ENCODE measurements at places on chromosomes 4 and X.

- DNase-seq: peak; percentile 14
These were observed 1.6 kb downstream of the RAB33A start for GRCh38 chrX:130173190-130173895.

- DNase-seq: no peak
These were observed 55.8 kb downstream of the LRP2BP start for GRCh38 chr4:185339941-185340340.

DNA sequence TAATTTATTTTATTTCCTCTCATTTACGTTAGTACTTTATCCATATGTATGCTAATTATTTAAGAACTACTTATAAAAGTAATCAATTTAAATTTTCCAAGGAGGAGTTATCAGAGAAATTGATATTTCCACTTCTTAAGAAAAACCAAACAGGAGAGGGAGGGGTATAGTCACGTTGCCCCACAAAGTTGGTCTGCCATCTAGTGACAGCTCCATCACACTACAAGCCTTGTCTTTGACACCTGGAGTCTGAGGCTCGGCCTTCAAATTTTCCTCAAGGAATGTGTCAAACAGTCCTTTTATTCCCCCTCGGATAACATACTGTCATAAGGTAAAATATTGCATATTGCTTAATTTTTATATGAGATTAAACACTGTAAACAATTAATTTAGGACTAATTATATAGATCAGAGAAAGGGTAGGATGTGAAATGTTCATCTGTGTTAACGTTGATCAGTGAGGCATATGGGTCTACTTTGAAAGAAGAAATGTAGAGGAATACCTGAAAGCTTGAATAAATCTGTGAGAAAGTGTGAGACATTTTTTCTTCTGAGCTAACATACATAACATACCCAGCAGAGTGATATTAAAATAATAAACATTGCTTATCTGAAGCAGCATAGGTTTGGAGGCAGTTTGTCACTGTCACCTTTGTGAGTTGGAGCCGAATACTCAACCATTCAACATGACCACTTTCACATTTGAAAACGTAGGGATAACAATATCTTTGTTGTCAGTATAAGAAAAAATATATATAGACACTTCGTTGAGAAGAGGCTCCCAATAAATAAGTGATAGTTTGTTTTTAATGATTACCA is 114.4 kb downstream of the GLRA3 start:
- DNase-seq: peak; percentile 9

DNA sequence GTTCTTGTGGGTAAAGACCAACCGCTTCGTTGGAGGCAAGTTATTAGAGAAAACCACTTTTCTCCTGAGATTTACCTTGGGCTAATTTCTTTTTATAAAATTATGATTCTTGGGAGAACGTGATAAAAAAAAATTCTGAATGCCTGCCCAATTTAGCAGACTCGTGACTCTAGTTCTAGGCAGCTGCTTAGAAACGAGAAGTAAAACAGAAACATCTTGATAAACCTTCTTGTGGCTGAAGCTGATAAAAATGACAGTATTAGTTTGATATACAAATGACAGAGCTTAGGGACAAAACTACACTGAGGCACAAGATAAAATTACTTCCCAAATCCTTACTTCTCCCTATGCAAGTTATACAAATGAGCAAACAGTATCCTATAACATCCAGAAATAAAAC is 458.9 kb upstream of the TEX13C start:
- DNase-seq: no peak

- no peak for DNase-seq
These were observed 24.4 kb downstream of the ENOX2 start for GRCh38 chrX:130878350-130879341.
